CD8-positive, alpha-beta memory T cell (primary cell): ENCODE measurements at places on chromosomes 12 and 14. TPM values are rescaled to one million over a fixed set of nuclear protein-coding genes. Genes with fewer than 3 reads are reported as not detected.
A peak's percentile ranks its signal among the peaks of the same experiment; 100 is the strongest.

MYH6 gene
- not detected for total RNA-seq

DNA sequence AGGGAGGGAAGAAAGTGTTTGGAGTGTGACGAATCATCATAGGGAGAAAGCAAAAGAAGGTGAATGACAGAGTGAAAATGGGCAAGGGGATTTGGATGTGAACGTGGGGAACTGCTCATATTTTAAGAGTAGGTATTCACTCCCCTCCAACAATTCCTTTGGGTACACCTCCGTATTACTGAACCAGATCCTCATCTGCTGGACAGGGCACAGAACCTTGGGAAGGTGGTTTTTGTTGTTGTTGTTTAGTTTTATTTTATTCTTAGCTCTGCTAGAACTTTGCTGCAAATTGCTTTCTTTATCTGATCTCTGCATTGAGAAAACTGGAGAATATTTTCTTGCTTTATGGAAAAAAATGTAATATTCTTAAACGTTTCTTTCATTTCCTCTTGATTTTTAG is 7.1 kb downstream of the SCN8A start:
- no peak overlapping the region for H3K27ac ChIP-seq
- no peak for DNase-seq
- no peaks in the 10 kb centered on the region for H3K36me3 ChIP-seq
- no peak overlapping the region for H3K4me3 ChIP-seq
- H3K4me1 ChIP-seq = no peaks in the 10 kb centered on the region

DNA sequence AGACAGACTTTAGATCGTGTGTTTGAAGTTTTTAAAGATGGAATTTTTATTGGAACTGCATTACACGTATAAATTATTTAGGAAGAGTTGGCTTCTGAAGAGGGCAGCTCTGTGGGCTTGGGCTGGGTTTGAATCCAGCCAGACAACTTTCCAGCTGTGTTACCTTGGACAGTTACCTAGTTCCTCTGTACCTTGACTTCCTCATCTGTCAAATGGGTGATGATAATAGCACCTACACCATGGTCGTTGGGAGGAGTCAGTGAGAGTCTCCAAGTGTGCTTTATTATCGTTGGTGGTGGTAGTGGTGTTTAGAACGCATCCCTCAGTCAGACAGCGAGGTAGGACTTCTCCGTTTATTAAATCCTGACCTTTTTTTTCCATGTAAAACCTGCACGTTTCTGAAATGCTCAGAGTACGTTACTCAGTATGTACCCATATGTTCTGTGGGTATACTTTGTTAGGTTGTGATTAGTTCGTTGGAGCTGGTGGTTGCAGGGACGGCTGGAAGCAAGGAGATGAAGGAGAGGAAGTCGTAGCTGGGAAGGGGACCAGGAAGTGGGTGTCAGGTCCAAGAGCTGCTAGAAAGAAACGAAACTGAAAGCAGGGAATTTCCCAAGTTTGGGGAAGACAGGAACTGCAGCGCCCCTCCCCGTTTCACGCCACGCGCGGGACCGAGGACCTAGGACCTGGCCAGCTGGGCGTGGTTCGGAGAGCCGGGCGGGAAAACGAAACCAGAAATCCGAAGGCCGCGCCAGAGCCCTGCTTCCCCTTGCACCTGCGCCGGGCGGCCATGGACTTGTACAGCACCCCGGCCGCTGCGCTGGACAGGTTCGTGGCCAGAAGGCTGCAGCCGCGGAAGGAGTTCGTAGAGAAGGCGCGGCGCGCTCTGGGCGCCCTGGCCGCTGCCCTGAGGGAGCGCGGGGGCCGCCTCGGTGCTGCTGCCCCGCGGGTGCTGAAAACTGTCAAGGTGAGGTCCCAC is at the start of gene OAS3:
Gene OAS3, plus strand, starts transcription at position 734 of the 979 bp plus-strand sequence. Its CDS starts 57 bp downstream, at position 791.
- peaks cover 18% of the 10 kb centered on the region for H3K4me1 ChIP-seq
- peak; percentile 59 for DNase-seq

GRCh38 chr12:56521590-56522371 is at the start of gene RBMS2:
RBMS2 (plus strand) TSS chr12:56521820; CDS start chr12:56522024, 204 bp downstream.
- H3K4me3 ChIP-seq = peak within 1 kb of the TSS; percentile 63
- H3K4me1 ChIP-seq = peaks cover 29% of the 10 kb centered on the region
- H3K27ac ChIP-seq = peak within 1 kb of the TSS; percentile 32
- no peaks in the 10 kb centered on the region for H3K36me3 ChIP-seq
- no peaks in the 10 kb centered on the region for H3K27me3 ChIP-seq

TAS2R7 gene
- not detected for total RNA-seq

DNA sequence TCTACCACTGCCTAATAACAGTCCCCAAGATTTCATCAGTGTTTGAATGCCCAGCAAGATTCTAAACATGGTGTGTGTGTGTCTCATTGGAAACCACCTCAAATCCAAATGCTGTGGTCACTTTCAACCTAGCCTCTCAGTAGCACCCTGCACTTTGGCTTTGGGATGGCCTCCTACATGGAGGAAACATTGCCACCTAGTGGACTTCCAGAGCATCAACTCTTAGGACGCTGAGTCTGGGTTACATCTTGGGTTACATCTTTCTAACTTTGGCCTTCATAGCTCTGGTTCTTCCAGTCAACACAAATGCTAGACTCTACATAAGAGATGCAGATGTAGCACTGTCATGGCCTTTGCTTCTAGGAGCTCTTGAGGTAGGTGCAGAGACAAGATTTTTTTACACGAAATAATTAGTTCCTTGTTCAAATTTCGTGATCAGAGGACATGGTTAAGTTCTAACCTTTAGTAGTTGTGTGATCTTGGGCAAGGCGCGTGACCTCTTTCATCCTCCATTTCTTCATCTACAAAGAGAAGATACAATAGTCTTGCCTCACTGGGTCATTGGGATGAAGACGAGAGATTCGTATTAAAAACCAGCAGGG is 113.5 kb upstream of the VASH1 start:
- H3K27ac ChIP-seq = no peak overlapping the region
- H3K4me3 ChIP-seq = no peak overlapping the region
- H3K4me1 ChIP-seq = no peaks in the 10 kb centered on the region
- H3K36me3 ChIP-seq = no peaks in the 10 kb centered on the region
- no peaks in the 10 kb centered on the region for H3K27me3 ChIP-seq

DNA sequence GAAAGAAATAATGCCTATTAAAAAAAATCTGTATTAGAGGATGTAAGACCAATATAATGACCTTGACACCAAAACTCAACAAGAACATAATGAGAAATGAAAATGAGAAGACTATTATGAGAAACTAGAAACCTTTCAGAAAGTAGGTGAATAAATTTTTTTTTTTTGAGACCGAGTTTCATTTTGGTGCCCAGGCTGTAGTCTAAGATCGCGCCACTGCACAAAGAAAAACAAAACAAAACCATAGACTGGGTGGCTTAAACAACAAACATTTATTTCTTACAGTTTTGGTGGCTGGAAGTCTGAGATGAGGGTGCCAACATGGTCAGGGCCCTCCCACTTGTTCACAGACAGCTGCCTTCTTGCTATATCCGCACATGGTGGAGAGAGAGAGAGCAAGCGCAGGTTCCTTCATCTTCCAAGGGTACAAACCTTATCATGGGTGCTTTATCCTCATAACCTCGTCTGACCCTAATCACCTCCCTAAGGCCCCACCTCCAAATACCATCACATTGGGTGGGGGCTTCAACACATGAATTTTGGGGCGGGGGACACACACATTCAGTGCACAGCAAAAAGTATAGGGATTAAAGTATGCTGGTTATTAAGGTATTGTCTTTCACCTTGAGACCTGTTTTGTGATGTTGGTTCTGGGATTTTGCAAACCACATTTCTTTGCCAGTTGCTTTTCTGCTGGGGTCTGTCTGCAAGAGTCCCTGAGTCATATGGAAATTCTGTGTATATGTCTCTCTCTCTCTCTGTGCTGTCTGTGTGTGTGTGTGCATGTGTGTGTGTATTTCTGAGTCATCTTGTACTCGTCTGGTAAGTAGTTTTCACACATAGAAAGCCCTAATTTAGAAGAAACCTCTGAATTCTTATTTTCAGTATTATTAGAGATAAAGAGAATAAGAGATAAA is 26.2 kb downstream of the ZCRB1 start:
- H3K4me3 ChIP-seq = no peak overlapping the region
- no peak for DNase-seq
- no peaks in the 10 kb centered on the region for H3K36me3 ChIP-seq
- no peaks in the 10 kb centered on the region for H3K27me3 ChIP-seq

DNA sequence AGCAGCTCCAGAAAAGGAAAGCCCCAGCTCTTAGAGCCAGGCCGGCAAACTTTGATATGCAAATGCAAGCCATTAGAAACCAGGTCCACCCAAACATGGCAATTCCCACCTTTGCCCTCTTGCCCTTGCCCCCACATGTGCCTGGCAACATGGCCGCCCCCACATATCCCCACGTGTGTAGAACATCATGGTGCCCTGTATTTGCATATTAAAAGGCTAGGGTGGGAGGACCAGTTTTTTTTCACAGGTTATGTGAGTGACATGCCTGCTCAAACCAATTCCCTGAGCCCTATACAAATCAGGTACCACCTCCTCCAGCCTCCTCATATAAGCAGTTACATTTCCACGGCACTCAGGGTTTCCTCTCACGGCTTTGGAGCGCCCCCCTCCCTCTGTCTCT is 6.1 kb upstream of the ALDH1L2 start:
- no peaks in the 10 kb centered on the region for H3K36me3 ChIP-seq
- H3K4me3 ChIP-seq = no peak overlapping the region
- H3K27ac ChIP-seq = no peak overlapping the region

MUCL1 gene
- total RNA-seq = not detected

DNA sequence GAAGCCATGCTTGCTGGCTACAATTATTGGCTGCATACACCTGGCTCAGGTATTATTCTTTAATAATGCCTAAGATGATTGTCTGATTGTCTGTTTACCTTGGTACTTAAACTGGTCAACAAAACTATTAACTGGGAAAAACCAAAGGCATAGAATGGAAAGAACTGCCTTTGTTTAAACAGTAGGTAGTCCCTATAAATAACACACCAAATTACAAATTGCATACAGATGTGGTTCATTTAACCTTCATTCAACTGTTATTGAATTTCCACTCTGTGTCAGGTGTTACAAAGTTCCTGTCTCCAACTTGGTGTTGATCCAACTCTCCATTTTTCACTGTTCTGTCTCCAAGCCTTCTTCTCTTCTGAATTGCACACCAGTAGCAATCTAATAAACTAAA is 79.8 kb upstream of the FSCB start:
- no peaks in the 10 kb centered on the region for H3K36me3 ChIP-seq
- DNase-seq = no peak
- no peak overlapping the region for H3K4me3 ChIP-seq

- no peak for DNase-seq
- H3K27ac ChIP-seq = no peak overlapping the region
- no peaks in the 10 kb centered on the region for H3K36me3 ChIP-seq
- H3K27me3 ChIP-seq = no peaks in the 10 kb centered on the region
- no peak overlapping the region for H3K4me3 ChIP-seq
These were observed 327.5 kb upstream of the SLC16A7 start for GRCh38 chr12:59268295-59268809.

DNA sequence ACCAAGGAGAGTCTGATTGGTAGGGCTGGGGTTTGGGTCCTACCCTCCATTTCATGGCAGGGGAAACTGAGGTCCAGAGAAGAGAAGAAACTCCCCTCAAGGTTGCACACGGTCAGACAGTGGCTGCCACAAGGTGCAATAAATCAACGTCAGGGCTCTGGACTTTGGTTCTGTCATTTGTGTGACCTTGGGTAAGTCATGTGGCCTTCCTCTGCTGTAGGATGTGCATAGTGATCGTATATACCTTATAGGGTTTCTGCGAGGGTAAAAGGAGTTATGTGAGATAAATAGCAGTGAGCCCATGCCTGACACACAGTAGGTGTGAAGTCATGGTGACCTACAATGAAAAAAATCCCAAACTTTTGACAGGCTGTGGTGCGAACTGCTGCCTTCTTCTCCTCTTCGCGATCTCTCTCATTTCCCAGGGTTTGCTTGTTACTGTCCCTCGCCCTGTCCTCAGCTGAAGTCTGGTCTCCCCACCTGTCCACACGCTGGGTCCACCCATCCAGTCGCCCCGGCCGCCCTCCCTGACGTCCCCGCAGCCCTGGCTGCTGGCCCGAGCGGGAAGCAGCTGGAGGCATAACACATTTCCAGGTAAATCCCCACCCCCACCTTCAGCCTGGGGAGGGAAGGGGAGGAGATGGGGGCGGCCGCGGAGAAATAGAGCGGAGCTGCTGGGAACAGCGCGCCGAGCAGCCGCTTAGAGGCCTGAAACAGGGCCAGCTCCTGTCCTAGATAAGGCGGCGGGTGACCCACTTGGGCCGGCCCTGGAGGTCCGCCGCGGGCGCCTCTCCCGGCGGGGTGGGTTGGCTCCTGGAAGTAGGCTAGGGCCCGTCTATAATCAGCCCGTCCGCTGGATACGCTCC is 1.8 kb upstream of the FAM222A start:
- H3K4me1 ChIP-seq = peaks cover 8% of the 10 kb centered on the region
- no peaks in the 10 kb centered on the region for H3K36me3 ChIP-seq

DNA sequence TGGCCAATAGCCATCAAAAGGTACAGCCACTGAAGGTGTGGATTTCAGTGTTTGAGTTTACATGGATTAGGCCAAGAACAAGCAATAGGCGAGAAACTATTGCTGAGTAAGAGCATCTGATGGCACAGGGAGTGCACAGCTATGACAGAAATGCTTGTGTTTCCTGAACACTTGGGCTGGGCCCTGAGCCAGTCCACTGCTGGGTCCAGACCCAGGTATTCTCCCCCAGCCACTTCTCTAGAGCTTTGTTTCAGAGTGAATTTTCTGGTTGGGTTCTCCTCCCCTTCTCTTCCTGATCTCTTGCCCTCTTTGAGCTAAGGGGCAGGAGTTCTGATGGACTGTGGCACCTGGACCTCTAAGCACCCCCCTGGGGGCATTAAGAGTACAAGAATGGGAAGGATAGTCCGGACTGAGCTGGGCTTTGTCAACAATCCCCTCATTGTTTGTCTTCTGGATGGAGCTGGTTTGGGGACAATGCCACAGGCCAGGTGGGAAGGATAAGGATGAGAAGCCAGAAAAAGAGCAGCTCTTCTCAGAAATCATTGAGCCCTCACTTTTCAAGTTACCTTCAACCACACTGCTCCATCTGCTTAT is 8.3 kb downstream of the HOXC5 start:
- H3K27me3 ChIP-seq = peaks cover 48% of the 10 kb centered on the region
- H3K4me3 ChIP-seq = no peak overlapping the region
- no peaks in the 10 kb centered on the region for H3K36me3 ChIP-seq
- H3K4me1 ChIP-seq = no peaks in the 10 kb centered on the region
- no peak for DNase-seq

XRCC3 gene
- 59.9 TPM for total RNA-seq

DNA sequence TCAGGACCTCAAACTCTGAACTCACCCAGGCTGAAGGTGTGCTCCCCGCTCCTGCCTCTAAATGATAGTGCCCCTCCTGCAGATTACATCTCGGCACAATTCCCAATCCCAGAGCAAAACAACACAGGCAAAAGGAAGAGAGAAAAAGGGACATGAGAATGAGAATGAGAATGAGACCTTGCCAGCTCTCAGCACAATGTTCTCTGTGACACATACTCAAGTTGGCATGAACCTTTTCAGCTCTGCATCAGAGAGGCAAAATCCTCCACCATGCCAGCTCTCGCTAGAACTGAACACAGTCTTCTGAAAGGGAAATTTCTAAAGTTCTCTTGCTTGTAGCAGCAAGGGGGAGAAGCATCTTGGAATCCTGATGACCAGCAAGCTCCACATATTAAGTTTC is 84.6 kb downstream of the KSR2 start:
- H3K27me3 ChIP-seq = no peaks in the 10 kb centered on the region
- no peak overlapping the region for H3K4me3 ChIP-seq
- no peaks in the 10 kb centered on the region for H3K4me1 ChIP-seq
- DNase-seq = no peak
